ENCODE measurements at places on chromosomes 12 and 14. TPM values are rescaled to one million over a fixed set of nuclear protein-coding genes. Genes with fewer than 3 reads are reported as not detected.

DNA sequence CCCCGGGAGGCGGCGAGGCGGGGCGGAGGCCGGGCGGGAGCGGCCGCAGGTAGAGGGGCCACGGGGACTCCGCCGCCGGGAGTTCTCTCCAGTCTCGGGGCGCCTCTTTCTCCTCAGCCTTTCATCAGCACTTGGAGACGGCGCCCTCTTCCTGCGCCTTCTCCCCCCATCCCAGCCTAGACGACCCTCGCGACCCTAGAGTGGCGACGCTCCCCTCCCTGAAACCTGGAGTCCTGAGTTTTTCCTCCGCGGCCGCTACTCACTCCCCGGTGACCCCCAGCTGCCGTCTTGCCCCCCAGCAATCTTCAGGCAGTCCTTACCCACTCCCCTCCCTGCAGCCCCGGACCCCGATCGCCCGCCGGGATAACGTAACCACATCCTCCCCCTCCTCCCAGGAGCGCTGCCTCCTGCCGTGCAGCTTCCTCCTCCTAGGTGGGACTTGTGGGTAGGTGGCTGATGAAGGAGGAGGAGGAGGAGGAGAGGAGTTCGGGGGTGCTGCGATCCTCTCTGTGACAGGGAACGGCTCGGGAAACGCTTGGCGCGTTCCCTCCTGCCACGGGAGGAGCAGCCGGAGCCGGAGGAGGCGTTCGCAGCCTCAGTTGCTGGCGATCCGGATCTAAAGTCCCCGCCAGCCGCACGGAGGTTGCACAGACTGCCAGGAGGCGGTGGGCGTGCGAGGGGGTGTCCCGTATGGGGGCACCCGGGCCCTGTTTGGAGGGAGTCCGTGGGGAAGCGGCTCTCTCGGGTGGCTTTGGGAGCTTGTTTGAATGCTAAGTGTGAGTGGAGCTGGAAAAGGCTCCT lies 891 bp downstream of the PLEKHA5 start:
- peaks cover 16% of the 10 kb centered on the region for H3K4me1 ChIP-seq
- no peak overlapping the region for H3K27ac ChIP-seq
- no peaks in the 10 kb centered on the region for H3K36me3 ChIP-seq
- DNase-seq, result peak; percentile 28
- H3K27me3 ChIP-seq, result peaks cover 36% of the 10 kb centered on the region

DNA sequence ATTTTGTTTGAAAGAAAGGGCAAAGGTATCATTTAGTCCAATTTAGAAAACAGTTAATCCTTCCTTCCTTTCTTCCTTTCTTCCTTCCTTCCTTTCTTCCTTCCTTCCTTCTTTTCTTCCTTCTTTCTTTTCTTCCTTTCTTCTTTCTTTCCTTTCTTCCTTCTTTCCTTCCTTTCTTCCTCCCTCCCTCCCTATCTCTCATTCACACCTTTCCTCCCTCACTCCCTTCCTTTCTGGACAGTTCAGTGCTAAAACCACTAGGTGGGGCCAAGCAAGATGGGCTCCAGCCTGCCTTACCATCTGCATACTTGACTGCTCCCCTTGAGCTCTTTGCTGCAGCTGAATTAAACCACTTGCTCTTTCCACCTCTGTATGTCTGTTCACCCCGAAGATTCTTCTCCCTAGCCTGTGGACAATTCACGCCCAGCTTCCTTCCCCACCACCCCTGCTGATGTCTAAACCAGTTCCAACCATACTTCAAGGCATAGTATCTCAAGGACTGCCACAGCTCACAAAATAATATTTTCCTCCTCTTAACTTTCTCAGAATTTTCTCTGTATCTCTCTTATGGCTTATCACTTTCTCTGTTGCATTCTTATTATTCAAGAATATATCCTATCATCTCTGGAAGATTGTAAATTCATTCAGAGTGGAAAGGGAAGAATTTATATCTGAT lies 78.0 kb downstream of the DBX2 start:
- peaks cover 7% of the 10 kb centered on the region for H3K27me3 ChIP-seq
- peak overlapping the region; percentile 37 for H3K27ac ChIP-seq
- H3K36me3 ChIP-seq, result peaks cover 2% of the 10 kb centered on the region
- peaks cover 21% of the 10 kb centered on the region for H3K4me1 ChIP-seq

DNA sequence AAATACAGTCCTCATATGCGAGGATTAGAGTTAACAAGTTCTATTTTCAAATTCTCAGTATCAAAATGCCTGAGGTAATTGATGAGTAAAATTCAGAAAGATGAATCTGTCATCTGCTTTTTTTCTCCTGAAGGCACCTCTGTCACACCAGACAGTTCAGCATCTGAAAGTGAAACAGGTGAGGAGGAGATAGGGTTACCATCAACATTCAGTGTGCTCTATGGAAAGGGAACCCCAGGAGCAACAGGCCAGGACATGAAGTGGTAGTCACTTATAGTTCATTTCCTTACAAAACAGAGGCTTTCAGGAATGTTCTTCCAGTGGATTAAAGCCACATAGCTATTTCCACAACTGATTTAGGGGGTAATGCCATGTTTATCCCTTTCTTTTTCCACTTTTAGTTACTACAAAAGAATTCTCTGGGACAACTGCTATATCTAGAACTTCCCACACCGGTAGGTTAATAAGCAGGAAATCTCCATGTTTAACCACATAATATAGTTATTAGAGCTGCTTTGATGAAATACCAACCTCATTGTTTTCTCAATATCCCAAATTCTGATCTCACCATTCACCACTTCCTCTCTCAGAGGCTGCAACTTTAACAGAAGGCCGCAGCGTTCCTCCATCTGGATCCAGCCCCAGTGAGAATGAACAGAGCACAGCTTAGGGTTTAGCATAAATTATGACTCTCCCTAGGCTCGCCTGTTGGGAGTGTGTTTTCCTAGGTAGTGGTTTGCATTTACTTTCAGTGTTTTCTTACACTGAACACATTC lies 177.0 kb upstream of the CNTN1 start:
- DNase-seq, result no peak
- H3K4me3 ChIP-seq, result no peak overlapping the region
- no peaks in the 10 kb centered on the region for H3K36me3 ChIP-seq
- H3K4me1 ChIP-seq, result no peaks in the 10 kb centered on the region
- H3K27ac ChIP-seq, result no peak overlapping the region

GRCh38 chr12:65171073-65171472 lies 1.7 kb downstream of the LEMD3 start:
- peak overlapping the region; percentile 88 for H3K27ac ChIP-seq
- H3K4me1 ChIP-seq, result peaks cover 27% of the 10 kb centered on the region
- peaks cover 25% of the 10 kb centered on the region for H3K36me3 ChIP-seq
- no peak for DNase-seq
- H3K27me3 ChIP-seq, result no peaks in the 10 kb centered on the region

- no peak overlapping the region for H3K27ac ChIP-seq
- peaks cover under 1% of the 10 kb centered on the region for H3K36me3 ChIP-seq
- no peak for DNase-seq
Observed at GRCh38 chr12:92469837-92470236, 233.0 kb upstream of the PLEKHG7 start.

GRCh38 chr12:52241205-52241842 lies 8.3 kb downstream of the KRT7 start:
- no peak overlapping the region for H3K27ac ChIP-seq
- no peaks in the 10 kb centered on the region for H3K36me3 ChIP-seq
- peaks cover 42% of the 10 kb centered on the region for H3K4me1 ChIP-seq

GRCh38 chr14:69378274-69378673 lies 19.8 kb downstream of the ERH start:
- DNase-seq, result no peak

GRCh38 chr14:99300190-99300589 lies 28.2 kb upstream of the BCL11B start:
- DNase-seq, result no peak
- peaks cover 17% of the 10 kb centered on the region for H3K27me3 ChIP-seq
- H3K36me3 ChIP-seq, result peaks cover 8% of the 10 kb centered on the region
- no peak overlapping the region for H3K27ac ChIP-seq
- H3K4me1 ChIP-seq, result no peaks in the 10 kb centered on the region

GRCh38 chr14:83827383-83827782 lies 1702.6 kb upstream of the FLRT2 start:
- no peak overlapping the region for H3K27ac ChIP-seq
- no peak for DNase-seq
- H3K27me3 ChIP-seq, result no peaks in the 10 kb centered on the region
- H3K4me3 ChIP-seq, result no peak overlapping the region

- no peak for DNase-seq
- no peak overlapping the region for H3K27ac ChIP-seq
- no peak overlapping the region for H3K4me3 ChIP-seq
- no peaks in the 10 kb centered on the region for H3K36me3 ChIP-seq
- H3K27me3 ChIP-seq, result no peaks in the 10 kb centered on the region
Observed at GRCh38 chr14:99609245-99610170, 5.5 kb upstream of the CCDC85C start.

GRCh38 chr14:27528328-27528727 lies 930.5 kb upstream of the NOVA1 start:
- no peaks in the 10 kb centered on the region for H3K36me3 ChIP-seq
- H3K4me1 ChIP-seq, result no peaks in the 10 kb centered on the region
- H3K27me3 ChIP-seq, result no peaks in the 10 kb centered on the region
- DNase-seq, result no peak

C12orf76 gene
- 16.2 TPM for total RNA-seq

CMAS gene
- 34.1 TPM for total RNA-seq

SAMD15 gene
- total RNA-seq, result 0.23 TPM

SERPINA9 gene
- total RNA-seq, result not detected

RD3L gene
- not detected for total RNA-seq

VRK1 gene
- 71.1 TPM for total RNA-seq

RPS6KL1 gene
- total RNA-seq, result 4.3 TPM

INHBC gene
- total RNA-seq, result not detected

DDX11 gene
- 193 TPM for total RNA-seq

All from activated CD8-positive, alpha-beta T cell treated with anti-CD3 and anti-CD28 coated beads, Interleukin-2, amount 10 ng/mL, durations not matched to agents 7 days and 5 days (primary cell).